ENCODE measurements at places on chromosomes 12 and 14.

DNA sequence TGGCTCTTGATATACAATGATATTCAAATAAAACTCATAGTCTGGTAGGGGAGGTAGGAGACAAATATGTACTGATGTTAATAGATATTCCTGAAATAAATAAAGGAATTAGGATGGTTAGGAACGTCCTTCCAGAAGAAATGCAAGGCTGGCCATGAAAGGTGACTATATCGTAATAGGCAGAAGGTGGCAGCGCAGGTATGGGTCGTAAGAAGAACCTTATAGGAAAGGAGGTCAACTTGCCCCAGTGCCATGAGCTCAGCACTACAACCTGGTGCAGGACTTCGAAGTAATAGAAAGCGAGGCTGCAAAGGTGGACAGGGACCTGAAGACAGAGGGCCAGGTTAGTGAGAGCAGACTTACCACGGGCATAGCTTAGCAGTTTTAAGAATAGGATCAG, 55.3 kb upstream of the FGD4 start:
- no peak for DNase-seq

GRCh38 chr14:76812093-76812421, 625 bp downstream of the ANGEL1 start:
- no peak for DNase-seq

DNA sequence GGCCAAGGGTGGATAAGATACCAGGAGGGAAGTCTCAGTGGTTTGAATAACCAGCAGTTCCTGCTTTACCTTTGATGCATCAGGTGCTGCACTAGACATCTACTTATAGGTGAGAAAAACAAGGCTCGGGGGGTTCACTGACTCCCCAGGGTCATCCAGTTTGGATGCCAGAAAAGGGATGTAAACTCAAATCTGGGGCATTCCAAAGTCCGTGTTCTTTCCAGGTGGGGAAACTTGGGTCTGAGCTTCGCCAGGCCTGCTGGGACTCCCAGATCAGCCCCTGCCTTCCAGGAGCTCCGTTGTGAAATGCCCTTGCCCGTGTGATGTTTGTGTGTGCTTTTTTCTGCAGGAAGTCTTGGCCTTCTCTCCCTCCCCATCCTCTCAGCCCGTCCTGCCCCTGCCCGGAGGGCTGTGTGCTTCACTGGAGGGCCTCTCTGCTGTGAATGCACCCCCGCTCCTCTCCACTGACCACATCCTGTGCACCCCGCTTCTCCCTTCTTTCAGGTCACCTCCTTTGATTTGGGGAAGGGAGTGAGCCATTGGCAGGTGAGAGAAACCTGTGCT, 42.1 kb downstream of the TSPAN9 start:
- no peak for DNase-seq

- DNase-seq, result no peak
Measured at GRCh38 chr14:96509457-96510090, 7.4 kb downstream of the PAPOLA start.

DNA sequence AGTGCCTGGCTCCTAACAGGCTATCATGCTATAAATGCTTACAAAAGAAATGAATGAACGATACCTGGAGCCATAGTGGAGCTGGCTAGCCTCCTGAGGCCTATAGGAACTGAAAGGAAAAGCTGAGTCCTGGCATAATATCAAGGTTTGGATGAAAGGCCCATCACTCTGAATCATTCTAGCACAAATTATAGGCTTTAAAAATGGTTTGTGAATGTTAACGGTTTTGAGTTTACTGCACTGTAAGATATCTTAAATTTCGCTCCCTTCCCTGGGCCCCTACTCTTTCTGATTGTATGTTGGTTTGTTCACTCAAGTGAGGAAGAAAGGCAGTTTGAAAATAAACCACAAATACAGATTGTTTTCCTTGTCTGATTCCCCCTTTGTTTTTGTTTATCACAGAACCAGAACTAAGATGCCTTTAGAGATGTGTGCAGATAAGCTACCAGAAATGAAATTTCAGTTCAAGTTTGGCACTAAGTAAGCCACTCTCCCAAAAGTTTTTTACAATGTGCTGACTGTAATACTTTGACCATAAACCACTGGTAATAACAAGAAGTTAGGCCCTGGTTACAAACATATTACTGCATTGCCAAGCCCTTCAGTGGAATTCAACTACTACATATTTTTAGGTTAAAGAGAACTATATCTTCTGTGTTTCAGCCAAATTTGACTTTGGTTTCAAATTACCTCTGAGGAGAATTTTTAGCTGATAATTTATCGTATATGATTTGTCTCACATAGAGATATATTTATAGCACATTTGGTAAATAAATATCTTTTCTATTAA, 89.5 kb downstream of the ALX1 start:
- no peak for DNase-seq

- no peak for DNase-seq
Measured at GRCh38 chr12:52130711-52131110, 51.2 kb downstream of the SMIM41 start.

DNA sequence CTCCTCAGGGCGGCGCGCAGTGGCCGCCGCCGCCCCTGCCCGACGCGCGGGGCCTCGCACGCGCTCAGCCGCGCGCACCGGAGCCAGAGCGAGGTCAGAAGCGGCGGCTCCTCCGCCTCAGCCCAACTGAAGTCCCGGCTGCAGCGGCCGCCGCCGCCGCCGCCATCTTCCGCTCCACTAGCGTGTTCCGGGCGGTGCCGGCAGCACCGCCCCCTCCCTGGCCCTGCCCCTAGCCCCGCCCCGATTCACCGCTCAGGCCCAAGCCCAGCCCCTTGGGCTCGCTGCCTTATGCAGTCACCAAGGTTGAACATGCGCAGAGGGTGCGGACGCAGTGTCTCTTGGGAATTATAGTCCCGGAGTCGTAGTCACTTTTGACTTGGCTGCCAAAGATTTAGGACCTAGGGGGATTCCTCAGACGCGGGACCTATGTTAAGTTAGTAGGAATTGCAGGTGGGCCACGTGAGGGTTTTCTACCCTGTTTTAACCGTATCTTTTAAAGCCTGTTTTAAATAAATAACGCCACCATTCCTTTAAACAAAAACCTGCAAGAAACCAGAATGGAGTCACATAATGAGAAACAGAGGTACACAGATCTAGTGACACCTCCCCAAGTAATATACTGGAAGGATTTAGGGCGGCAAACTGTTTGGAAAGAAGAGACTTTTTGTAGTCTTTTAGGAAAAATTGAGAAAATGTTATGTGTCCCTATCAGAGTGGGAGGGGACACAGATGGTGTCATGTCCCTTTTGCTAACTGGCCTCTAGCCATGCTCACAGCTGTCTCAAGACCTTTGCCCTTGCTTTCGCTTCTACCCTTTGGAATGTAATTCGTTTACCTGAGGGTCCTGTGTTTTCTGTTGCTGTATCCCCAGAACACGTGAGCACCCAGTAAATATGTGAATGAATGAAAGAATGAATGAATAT, at the start of gene PPTC7:
PPTC7 (minus strand) TSS at position 182 of the 923 bp plus-strand sequence. CDS start 287 bp downstream, outside the sequence.
- DNase-seq, result peak; percentile 99

GRCh38 chr14:36971263-36971855, 201.0 kb downstream of the SLC25A21 start:
- DNase-seq, result no peak

- no peak for DNase-seq
Measured at GRCh38 chr12:106566771-106567170, 16.0 kb upstream of the RFX4 start.

- no peak for DNase-seq
Measured at GRCh38 chr12:44405297-44405696, 470.8 kb downstream of the NELL2 start.

DNA sequence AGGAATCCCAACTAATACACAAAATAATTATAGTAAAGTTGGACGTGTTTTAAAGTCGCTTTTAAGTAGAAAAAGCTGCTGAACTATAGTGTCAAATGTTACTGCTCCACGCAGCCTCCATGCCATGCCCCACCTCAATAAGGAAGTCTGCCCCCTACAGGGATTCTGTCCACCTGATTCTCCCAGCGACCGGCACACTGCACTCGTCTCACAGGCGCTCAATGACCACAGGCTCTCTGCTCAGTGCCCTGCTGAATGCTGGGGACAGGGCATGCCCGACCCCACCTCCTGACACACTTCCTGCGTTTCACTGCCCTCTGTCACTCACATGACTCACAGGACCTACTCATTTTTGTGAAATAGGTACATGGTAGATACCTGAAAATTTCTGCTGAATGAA, 48.9 kb downstream of the BDKRB1 start:
- DNase-seq, result no peak

- no peak for DNase-seq
Measured at GRCh38 chr12:107759410-107759809, 1.5 kb downstream of the PRDM4 start.

- DNase-seq, result no peak
Measured at GRCh38 chr12:81835783-81836182, 76.6 kb upstream of the PPFIA2 start.

GRCh38 chr14:28754209-28754985, 12.2 kb upstream of the FOXG1 start:
- DNase-seq, result no peak

DNA sequence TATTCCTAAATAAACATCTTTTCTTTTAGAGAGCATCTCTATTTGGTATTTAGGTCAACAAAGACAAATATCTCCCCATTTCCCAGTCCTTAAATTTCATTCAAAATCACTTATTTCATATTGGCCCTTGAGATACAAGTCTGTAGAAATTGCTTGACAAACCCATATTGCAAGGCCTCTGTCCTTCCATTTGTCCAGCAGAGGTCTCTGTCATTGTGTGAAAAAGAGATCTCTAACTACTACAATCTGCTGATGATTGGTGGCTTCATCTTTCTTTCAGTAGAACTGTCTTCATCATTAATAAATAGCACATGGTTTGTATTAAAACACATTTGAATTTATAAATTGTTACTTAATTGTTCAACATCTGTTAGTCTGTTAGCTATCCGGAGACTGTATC, 252.6 kb downstream of the ACSS3 start:
- DNase-seq, result no peak

DNA sequence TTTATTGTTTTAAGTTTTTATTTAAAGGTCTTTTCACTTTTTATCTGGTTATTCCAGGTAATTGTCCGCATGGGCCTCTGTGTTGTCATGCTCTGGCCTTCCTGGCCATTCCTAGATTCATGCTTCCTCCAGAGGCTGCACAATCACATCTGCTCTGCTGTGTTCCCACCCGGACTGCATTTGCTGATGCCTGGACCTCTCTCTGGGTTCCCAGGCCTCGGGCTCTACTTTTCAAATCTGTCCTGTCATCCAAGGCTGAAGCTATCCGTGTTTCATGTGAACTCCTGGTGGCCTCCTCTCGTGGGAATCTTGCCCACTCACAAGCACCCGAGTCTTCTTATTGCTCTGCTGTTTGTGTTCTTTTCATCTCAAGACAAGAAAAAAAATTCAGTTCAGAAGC, 16.1 kb upstream of the VDR start:
- DNase-seq, result no peak

DNA sequence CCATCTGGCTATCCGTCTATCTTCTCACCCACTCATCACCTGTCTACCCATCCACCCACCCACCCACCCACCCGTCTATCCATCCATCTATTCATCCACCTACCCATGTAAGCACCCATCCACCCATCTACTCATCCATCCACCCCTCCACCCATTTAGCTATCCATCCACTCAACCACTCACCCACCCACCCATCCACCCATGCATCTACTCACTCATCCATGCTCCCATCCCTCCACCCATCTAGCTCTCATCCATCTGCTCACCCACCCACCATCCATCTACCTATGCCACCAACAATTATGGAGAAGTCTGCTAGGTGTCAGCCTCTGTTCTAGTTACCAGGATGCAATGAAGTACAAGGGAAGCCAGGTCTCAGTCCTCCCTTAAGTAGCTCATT, 11.1 kb downstream of the TNFAIP2 start:
- DNase-seq, result no peak

DNA sequence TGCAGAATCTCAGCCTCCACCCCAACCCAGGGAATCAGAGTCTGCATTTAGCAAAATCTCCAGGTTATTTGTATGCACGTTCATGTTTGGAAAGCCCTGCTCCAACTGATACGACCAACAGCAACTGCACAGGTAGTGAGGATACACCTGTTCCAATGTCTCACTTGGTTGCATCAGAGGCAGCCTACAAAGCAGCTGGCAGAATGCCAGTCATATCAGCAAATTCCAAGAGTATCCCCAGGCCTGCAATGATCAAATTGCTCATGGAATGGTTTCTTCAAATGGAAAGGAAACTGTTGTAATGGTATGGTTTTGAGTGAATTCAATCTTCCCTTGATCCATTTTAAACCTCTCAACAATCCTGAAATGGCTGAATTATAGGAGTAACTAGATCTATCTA, 75.4 kb downstream of the GRIP1 start:
- DNase-seq, result no peak

- DNase-seq, result peak; percentile 73
Measured at GRCh38 chr14:93980456-93981201, 4.3 kb upstream of the ASB2 start.

DNA sequence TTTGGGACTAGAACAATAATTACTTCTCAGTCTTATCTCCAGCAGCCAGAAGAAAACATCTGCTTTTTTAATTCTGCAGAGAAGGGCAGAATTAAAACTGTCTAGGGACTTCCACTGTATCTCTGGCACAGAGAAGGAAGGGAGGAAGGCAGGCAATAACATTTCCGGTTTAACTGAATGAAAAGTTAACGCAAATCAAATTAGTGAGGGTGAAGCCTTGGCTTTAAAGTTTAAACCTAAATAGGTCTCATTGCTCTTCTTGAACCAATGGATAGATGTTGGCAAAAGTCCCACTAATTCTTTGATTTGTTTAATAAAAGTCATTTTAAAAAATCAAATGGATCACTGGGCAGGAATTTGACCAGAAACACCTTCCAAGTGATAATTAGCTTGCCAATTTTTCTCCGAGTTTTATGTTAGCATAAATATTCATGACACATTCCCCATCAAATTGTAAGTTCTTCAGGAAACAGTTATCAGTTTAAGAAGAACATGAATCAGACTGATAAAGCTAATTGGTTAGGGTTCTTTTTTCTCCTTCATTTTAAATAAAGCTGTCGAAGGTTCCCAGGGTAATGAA, 181.9 kb downstream of the SLC15A5 start:
- no peak for DNase-seq

DNA sequence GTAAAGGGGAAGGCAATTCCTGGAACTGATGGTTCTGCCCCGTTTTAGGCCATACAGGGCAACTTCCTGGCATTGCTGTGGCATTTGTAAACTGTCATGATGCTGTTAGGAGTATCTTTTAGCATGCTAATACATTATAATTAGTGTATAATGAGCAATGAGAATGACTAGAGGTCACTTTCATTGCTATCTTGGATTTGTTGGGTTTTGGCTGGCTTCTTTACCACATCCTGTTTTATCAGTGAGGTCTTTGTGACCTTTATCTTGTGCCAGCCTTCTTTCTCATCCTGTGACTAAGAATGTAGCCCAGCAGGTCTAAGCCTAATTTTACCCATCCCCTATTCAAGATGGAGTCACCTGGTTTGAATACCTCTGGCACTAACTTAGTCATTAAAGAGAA, 51.2 kb downstream of the TESPA1 start:
- no peak for DNase-seq

- no peak for DNase-seq
Measured at GRCh38 chr14:61098721-61099120, 117.7 kb downstream of the SLC38A6 start.
